GM12878 (cell line): ENCODE measurements at places on chromosomes 16 and 17. TPM values are rescaled to one million over a fixed set of nuclear protein-coding genes. Genes with fewer than 3 reads are reported as not detected.

PMFBP1 gene
- 1.8 and 1.9 TPM in 2 replicates for total RNA-seq

ITGA2B gene
- total RNA-seq = 0.29 and 0.51 TPM in 2 replicates

REXO5 gene
- total RNA-seq = 9.3 and 9.4 TPM in 2 replicates

TBX6 gene
- total RNA-seq = 0.54 and 1.0 TPM in 2 replicates

KRTAP9-2 gene
- not detected in 2 replicates for total RNA-seq

DNA sequence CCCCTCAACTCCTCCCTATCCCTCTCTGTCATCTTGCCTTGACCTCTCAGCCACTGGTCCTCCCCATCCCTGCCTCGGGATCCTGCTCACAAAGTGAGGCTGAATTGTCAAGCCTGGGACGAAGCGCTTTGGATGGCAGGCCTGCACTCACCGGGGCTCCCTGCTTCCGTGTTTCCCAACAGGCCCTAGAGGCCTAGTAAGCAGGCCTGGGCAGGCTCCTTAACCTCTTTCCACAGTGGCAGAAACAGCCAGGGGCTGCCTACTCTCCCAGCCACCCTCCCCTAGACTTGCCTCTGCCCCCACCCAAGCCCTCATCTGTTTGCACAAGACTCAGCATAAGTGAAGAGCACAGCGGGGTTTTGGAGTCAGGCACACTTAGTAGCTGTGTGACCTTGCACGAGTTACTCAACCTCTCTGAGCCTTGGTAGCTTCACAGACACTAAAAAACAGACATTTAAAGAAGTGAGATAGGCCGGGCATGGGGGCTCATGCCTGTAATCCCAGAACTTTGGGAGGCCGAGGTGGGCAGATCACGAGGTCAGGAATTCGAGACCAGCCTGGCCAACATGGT is 5.0 kb upstream of the FADS6 start:
- no peak for DNase-seq

DNA sequence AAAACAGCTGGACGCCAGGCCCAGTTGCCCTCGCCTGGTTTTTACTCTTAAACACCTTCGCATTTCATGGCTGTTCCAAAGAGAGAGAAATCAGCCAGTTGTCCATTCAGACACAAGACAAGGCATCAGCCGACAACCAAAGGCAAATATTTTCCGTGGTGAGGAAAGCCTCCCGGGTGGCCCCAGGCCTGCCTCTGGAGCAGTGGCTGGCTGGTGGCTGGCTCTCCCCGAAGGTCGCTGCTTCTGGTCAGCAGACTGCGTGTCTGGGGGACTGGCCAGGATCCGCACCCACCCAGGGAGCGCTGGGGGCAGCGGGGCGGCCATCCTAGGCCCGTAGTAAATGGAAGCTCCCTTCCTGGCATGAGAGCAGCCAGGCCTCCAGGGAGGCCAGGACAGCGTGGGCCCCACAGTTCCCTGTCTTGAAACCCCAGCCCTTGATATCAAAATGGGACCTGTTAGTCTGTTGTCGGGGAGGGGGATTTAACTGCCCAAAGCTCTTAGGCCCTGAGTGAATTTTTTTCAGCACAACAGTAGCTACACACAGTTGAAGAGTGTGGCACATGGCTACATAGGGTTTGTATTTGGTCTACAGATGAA is 57.7 kb downstream of the SREBF1 start:
- no peak for DNase-seq

GRCh38 chr16:89170346-89171215 is 967 bp upstream of the CDH15 start:
- no peak for DNase-seq

GRCh38 chr16:68444056-68444657 is 4.2 kb downstream of the SMPD3 start:
- DNase-seq = no peak

DNA sequence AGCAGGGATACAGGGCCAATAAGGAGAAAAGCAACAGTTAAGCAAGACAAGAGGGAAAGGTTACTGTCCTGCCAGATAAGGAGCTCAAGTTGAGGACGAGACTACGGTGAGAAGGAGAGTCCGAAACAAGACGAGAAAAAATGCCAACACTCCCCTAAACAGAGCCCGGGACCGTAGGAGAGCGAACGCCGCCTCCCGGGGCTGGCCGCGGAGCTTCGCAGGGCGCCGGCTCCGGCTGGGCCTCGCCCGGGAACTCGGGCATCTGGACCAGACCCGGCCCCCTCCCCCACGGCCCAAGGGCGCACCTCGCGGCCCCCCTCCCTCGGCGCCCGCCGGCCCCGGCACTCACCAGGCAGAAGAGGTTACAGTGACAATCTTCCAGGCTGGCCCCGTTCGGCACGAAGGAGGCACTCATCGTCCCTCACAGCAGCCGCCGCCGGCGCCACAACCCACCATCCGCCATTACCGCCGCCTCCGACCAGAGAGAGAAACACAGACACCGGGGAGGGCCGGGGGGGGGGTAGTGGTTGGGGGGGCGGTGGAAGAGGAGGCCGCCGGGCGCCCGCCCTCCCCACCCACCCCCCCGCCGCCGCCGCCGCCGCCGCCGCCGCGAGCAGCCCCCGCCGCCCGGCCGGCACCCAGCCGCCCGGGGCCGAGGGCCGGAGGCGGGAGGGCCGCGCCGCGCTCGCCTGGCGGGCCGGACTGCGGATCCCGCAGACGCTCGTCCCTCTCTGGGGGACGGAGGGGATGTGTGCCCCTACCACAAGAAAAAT is at the start of gene MED13:
Gene MED13 (minus strand): TSS at position 488 of the 773 bp plus-strand sequence. CDS start 73 bp downstream, at position 415.
- DNase-seq = no peak

GRCh38 chr17:8137645-8138373 is 13.9 kb upstream of the HES7 start:
- DNase-seq = no peak

DNA sequence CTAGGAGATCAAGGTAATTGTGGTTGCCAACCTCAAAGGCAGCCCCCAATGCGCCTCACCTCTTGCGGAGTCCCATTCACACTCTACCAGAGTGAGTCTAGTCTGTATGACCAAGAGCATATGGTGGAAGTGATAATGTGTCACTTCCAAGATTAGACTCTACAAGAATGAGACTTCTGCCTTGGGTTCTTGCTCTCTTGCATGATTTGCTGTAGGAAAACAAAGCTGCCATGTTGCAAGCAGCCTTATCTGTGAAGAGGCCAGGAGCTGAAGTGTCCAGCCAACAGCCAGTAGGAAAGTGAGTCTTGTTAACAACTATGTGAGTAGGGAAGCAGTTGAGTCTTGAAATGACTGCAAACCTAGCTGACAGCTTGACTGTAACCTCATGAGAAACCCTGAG is 3.4 kb downstream of the TERF2 start:
- no peak for DNase-seq

DNA sequence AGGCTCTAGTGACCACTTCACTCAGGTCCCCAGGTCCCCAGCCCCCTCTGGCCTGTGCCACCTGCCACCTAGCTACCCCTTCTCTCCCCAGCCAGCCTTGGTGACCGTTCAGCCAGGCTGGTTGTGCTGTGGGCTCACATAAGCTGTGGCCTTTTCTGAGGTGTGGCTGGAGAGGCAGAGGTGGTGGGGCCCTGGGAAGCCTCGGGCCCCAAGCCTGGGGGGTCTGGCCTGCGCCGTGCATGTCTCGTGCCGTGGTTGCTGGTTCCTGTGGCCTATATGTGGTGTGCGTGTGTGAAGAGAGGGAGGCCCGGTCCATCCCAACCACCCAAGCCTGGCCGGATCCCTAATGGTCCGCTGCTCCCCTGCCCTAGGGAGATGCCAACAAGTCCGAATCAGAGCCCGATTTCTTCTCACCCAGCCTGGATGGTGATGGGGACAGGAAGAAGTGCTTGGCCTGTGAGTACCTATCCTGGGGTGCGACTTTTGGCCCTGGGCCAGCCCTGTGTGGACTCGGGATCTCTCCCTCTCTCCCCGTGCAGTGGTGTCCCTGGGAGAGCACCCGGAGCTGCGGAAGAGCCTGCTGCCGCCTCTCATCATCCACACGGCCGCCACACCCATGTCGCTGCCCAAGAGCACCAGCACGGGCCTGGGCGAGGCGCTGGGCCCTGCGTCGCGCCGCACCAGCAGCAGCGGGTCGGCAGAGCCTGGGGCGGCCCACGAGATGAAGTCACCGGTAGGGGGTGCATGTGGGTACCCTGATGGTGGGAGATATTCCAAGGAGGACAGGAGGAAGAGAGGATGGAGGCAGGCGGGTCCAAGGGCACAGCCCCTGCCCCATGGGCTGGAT is 35.9 kb downstream of the CACNA1G start:
- no peak for DNase-seq

- DNase-seq = no peak
Measured at GRCh38 chr17:61583242-61583641, 7.8 kb downstream of the NACA2 start.

GRCh38 chr16:27177031-27177774 is 26.1 kb upstream of the KDM8 start:
- DNase-seq = no peak

DNA sequence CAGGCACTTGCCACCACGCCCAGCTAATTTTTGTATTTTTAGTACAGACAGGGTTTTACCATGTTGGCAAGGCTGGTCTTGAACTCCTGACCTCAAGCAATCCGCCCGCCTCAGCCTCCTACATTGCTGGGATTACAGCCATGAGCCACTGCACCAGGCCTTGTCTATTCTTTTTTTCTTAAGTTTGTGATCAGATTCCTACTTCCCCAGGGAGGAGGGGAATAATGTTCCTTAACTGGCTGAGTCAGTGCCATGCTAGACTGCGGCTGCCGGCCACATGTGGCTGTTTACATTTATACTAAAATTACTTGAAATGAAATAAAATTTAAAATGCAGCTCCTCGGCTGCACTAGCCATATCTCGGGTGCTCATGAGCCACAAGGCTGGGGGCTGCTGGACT is 27.8 kb upstream of the USP36 start:
- DNase-seq = no peak

DNA sequence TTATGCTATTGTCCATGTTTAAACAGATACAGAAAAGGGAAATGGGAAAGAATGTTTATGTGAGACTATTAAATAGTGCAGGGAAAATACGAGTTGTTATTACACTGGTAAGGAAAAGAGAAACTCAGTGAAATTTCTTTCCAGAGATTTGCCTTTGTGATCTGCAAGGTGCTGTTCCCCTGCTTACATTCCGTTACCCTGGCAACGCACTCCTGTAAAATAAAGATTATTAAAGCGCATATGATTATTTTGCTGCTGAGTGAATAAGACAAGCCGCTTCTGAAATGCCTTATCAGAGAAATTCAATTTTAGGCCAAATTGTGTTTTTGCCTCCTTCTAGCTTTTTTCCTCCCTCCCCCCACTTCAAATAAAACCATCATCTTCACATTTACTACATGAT is 328.6 kb upstream of the PMFBP1 start:
- DNase-seq = no peak

DNA sequence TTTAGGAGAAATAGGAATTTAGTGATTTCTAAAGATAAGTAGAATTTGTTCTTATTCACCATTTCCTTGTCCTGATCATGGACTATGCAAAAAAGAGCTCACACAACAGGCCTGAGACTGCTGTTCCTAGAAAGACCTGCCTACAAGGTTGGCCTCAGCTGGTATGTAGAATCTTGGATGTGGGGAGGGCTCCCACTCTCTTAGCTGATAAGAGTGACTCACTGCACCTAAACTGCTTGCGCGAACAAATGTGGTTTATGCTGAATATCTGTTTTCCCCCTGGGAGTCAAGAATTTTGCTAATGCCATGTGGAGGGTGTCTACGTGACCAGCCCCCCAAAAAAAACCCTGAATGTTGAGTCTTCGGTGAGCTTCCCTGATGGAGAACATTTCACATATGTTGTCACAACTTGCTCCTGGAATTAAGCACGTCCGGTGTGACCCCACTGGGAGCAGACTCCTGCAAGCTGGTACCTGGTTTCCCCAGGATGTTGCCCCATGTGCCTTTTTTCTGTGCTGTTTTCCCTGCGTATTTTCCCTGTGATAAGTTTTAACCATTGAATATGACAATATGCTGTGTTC is 68.8 kb upstream of the HSBP1 start:
- DNase-seq = no peak

GRCh38 chr17:55768936-55769624 is 18.2 kb downstream of the PCTP start:
- DNase-seq = no peak

DNA sequence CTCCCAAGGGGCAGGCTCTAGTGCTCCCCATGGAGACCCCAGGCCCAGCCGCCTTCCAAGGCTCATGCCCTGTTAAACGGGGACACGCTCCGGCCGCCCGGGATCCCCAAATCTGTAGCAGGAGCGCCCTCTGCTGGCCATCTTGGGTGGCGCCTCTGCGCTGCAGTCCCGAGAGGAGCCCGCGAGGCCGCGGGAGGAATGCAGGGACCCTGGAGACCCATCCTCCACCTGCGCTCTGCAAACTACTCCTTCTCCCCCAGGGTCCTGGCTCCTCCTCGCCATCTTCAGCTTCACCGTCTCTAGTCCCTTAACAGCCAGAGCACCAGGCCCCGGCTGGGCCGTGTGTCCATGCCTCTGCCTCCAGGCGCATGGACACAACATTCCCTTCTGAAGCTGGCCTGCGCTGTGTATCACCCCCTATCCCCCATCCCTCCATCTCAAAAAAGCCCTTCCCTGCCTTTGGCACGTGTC is 23.6 kb upstream of the KRT17 start:
- no peak for DNase-seq
